Activated CD4-positive, alpha-beta T cell treated with anti-CD3 and anti-CD28 coated beads, Interleukin-2, amount 10 ng/mL, durations not matched to agents 24 days and 14 days (primary cell): ENCODE measurements at places on chromosomes 1 and 21. TPM values are rescaled to one million over a fixed set of nuclear protein-coding genes. Genes with fewer than 3 reads are reported as not detected.

DNA sequence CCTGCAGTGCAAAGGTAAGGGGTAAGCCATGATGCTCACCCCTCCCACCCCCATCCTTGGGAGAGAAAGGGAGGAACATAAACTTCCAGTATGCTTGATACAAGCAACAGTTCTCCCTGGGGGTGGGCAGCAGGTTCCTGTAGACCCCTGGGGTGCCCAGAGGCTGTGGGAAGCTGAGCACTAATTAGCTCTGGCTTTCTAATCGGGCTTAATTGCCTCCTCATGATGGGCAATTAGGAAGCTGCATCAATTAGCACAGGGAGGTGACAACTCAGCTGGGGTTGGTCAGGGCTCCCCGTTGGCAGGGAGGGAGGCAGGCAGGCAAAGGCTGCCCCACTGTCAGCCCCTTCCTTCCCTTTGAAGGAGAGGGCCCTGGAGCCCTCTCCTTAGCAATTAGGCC lies 15.7 kb upstream of the LMNA start:
- no peak for DNase-seq

DNA sequence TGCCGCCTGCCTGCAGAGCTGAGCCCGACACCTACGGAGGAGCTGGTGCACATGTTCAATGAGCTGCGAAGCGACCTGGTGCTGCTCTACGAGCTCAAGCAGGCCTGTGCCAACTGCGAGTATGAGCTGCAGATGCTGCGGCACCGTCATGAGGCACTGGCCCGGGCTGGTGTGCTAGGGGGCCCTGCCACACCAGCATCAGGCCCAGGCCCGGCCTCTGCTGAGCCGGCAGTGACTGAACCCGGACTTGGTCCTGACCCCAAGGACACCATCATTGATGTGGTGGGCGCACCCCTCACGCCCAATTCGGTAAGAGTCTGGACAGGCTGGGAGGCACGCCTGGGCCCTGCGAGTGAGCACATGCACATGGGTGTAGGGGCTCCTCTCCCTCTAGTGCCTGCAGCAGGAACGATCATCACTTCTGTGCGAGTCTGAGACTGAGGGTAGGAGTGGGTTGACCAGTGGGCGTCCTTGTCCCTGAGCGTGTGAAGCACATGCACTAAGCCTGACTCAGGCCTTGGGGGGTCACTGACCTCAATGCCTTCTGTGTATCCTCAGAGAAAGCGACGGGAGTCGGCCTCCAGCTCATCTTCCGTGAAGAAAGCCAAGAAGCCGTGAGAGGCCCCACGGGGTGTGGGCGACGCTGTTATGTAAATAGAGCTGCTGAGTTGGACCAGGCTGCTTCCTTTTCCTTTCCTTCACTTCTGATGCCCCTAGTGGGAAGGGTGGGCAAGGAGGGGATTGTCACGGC lies 6.9 kb downstream of the DMAP1 start:
- DNase-seq: no peak

GRCh38 chr1:159296706-159297375 lies 5.3 kb upstream of the FCER1A start:
- DNase-seq: no peak

GRCh38 chr1:74470251-74470650 lies 42.2 kb downstream of the LRRC53 start:
- no peak for DNase-seq

UBXN10 gene
- 1.2 and 1.3 TPM in 2 replicates for total RNA-seq

ERVH48-1 gene
- total RNA-seq: 0.44 and 0.47 TPM in 2 replicates
